ENCODE measurements at places on chromosomes 16 and 17.

DNA sequence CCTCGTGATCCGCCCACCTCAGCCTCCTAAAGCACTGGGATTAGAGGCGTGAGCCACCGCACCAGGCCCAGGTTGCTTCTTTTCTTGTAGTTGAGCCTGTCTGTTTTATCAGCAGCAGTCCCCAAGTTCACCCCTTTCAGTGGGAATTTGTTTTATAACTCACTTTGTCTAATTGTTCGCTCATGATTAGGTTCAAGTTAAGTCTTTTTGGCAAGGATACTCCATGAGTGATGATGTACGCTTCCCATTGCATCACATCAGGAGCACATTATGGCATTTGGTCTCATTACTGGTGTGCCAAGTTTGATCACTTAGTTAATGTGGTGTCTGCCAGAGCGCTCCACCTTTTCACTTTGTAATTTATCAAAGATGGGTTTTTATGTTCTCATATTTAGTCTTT, 14.4 kb upstream of the GJD3 start:
- DNase-seq, result no peak

GRCh38 chr16:57051696-57052228, 40.6 kb upstream of the CPNE2 start:
- DNase-seq, result peak; percentile 40

DNA sequence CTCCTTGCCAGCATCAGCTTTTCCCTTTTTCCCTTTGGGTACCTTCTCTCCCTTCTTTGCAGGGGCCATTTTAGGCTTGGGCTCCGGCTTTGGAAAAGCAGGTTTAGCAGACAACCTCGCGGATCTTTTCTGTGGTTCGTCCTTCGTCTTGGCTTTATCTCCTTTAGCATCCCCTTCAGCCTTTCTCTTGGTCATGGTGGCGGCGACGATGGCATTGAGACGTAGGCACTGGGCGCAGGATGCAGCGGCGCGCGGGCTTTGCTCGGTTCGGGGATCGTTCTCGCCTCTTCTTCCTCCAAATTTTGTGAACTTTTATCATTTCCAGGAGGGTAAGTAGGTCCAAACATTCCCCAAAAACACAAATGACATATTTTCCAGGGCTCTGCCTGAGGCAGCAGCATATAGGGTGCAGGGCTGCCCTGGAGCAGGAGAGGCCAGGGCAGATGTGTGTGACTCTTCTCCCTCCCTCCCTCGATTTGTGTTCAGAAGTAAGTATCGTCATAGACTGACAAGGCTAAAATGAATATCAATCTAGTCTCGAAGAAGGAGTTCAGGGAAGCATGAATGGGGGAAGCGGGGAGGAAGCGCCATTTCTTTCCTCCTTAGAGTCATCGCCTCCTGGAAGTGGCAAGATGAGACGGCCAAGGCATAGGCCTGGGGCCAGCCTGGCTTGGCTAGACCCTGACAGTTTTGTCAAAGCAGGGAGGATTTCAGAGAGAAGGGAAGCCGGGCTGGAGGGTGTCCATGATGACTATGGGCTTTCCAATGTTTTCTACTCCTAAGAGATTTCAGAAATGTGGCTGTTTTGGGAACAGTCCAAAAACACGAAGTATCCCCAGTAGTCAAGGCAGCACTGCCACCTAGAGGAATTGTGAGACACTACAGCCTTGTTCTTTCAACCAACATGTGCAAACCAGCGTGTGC, 13.2 kb downstream of the CHCT1 start:
- peak; percentile 28 for DNase-seq

GRCh38 chr16:19289811-19290485, 4.4 kb downstream of the CLEC19A start:
- no peak for DNase-seq

- DNase-seq, result no peak
Measured at GRCh38 chr16:12902511-12903372, 1.3 kb downstream of the SHISA9 start.

DNA sequence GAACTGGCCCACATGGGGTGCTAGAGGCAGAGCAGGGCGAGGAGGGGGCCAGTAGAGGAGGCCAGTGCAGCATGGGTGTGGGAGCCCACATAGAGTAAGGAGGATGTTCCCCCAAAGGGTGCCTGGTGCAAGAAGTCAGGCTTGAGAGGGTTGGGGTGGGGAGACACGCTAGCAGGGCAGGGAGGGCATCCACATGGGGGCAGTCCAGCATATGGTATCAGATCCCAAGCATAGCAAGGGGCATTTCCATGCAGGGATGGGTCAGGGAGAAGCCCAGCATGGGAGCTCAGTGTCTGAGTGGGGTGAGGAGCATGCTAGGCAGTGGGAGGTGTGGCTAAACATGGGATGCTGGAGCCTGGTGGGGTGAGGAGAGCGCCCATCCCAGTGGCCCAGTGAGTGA, 213.7 kb downstream of the COPRS start:
- DNase-seq, result no peak

- DNase-seq, result no peak
Measured at GRCh38 chr17:38562903-38563302, 42.8 kb downstream of the SRCIN1 start.

GRCh38 chr16:54245788-54246453, 40.7 kb downstream of the IRX3 start:
- DNase-seq, result no peak

GRCh38 chr17:13643180-13643579, 41.5 kb upstream of the HS3ST3A1 start:
- no peak for DNase-seq

- no peak for DNase-seq
Measured at GRCh38 chr16:30066761-30067583, 1.4 kb downstream of the ALDOA start.

GRCh38 chr17:31686495-31686894, 172.5 kb downstream of the COPRS start:
- DNase-seq, result no peak

DNA sequence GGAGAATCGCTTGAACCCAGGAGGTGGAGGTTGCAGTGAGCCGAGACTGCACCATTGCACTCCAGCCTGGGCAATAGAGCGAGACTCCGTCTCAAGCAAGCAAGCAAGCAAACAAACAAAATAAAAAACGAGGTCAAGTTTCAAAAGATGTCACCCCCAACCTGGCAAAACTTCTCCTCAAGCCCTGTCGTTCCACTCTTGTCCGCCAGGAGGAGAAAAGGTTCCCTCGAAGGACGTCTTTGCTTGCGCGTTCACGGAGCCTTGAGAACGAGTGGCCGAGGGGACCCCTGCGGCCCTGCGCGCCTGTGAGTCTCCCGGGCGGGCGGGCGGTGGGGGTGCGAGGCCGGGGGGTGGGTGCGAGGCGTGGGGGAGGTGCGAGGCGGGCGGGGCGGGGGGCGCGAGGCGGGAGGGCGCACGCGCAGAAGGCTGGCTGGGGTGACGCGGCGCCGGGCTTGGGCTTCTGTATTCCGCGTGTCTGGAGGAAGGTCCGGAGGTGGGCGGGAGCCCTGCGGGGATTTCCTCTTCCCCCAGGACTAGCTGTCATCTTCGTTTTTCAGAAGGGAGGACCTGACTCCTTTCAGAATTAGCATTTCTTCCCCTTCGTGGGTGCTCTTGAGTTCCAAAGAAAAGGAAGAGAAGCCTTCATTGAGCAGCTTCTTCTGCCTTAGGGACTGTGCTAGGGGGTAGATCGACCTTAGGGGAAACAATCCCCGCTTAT, 3.7 kb downstream of the SLC52A1 start:
- peak; percentile 85 for DNase-seq

DNA sequence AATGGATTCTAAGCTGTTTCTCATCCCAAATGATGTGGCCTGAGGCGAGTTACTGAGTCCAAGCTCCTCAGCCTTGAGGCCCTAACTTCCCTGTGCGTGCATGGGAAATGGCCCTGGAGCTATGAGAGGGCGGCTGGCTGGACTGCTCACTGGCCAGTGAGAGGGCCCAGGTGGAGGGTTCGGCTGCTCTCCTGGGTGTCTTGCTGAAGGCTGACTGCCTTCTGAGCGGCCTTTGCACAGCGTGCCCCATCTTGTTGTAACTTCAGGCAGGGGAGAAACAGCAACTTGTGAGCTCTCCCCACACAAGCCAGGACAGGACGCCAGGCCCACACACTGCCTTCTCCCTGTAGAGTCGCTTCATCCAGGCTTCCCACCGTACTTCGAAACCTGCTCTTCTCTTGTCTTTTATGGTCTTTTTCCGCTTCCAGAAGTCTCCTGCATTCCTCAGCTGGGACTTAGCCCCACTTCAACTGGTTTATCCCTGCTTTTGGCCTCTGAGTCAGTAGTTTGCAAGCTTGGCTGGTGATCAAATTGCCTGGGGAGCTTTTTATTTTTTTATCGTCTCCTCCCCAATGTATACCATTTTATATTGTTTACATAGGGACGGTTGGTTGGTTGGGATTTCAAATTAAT, 13.3 kb downstream of the CDH3 start:
- no peak for DNase-seq

DNA sequence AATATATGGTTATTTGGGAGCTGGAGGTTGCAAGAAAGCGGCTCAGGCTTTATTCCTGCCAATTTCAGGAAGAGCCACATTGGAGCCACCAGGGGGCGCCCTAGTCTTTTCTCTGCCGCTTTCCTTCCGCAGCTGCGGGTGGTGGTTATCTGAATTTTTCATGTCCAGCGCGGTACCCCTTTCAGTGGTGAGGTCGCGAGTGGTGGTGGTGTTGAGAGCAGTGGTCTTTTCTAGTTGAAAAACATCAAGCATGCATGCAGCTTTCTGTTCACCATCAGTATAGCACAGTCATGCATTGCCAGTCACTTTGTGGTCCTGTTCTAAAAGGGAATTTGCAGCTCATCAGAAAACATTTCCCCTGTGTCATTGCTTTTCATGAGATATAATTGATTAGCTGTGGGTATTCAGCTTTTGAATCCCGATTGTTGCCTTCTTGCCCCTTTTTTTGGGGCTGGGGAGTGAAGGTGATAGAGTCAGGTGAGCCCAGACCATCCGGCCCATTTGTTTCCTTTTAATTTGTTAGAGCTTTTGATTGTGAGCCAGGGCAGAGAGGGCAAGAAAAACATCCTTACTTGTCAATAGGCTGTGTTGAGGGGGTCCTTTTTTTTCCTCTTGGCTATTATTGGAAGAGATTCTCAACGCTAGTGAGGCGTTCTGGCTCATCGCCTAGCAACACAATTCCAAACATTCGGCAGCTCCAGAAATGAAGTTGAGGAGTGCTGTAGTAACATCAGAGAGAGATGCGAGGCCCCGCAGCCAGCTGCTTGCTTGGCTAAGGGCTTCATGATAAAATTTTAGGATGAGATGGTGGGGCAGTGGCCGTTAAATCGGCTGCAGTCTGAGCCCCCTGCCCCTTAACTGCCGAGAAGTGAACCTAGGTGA, 119.0 kb downstream of the SNX29 start:
- peak; percentile 46 for DNase-seq

DNA sequence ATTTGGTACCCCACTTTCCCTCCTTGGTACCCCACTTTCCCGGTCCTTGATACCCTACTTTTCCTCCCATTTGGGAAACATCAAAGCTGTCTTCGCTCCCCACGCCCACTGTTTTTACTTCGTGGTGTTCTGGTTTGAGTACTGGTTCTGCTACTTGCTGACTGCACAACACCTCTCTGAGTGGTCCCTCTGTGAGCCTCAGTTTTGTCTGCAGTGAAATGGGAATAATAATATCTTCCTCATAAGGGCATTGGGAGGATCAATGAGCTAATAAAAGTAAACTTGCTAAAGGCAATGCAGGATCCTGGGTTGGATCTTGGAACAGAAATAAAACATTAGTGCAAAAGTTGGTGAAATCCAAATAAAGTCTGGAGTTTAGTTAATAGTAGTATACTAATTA, 70.0 kb upstream of the CLEC18A start:
- DNase-seq, result no peak

- peak; percentile 76 for DNase-seq
Measured at GRCh38 chr16:87897521-87898505, 28.5 kb upstream of the SLC7A5 start.

DNA sequence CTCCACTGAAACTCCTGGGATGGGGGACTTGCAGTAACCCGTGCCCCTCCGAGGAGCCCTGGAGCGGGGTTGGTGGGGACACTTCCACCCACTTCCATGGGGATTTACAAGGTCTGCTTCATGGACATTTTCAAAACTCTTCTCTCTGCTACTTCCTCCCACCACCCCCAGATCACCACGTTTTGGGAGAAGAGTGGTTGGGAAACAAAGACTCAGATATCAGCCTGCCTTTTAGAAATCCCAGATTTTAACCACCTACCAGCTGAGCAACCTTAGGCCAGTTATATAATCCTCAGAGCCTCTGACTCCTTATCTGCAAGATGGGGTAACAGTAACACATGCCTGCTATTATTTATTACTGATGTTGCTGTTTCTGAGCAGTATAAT, 184.8 kb downstream of the CCDC182 start:
- DNase-seq, result no peak

- no peak for DNase-seq
Measured at GRCh38 chr16:56987692-56988091, 1.7 kb upstream of the NLRC5 start.

- no peak for DNase-seq
Measured at GRCh38 chr17:68908045-68908444, 47.1 kb downstream of the ABCA8 start.

DNA sequence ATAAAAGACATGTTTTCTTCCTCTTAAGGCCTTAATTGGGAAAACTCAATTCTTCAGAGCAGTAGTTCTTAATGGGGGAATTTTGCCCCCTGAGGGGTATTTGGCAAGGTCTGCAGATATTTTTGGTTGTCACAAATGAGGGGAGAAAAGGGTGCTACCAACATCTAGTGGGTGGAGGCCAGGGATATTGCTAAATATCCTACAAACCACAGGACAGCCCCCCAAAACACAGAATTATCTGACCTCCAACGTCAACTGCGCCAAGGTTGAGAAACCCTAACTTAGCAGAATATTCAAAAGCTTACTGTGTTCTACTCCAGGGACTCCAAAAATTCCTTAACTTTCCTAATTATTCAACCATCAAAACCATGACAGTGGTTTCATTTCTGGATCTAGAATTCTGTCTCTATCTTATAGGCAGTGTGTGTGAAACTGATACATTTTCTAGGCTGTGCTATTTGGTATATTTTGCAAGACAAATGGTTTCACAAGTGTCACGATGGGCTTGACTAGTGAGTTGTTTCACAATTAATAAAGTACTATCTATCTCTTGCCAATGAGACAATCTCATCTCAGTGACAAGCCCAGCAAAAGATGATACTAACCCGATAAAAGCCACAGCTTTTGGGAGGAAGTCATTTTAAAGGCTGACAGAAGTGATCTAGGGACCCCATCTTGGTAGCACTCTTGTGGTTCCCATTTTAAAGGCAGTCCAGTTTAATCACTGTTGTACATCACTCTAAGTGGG, 14.7 kb downstream of the TXNDC11 start:
- no peak for DNase-seq

DNA sequence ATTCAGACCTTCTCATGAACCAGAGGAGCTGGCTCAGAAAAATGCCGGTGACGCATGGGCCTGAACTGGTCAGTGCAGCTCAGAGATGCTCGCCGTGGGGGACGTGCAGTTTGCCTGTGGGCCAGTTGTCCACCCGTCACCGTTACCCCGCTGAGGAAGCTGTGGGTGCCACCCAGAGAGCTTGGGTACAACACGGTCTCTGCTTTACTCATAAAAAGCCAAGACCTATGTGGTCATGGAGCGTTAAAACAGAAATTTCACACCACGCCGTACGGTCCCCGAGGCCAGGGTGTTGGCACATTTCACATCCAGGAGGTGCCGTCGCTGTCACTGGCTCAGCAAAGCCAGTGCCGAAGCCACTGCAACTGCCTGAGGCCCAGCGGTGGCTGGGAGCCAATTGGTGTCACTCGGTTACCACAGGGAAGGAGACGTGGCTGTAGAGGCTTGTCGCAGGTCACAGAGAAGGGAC, 120.9 kb downstream of the METRNL start:
- DNase-seq, result peak; percentile 81

- no peak for DNase-seq
Measured at GRCh38 chr17:44121997-44122815, 1.2 kb downstream of the HDAC5 start.
